AG09309 (cell line): ENCODE measurements at places on chromosomes 6 and 20.
A peak's percentile ranks its signal among the peaks of the same experiment; 100 is the strongest.

GRCh38 chr20:37903317-37904007 is 535 bp downstream of the VSTM2L start:
- no peak for DNase-seq

GRCh38 chr6:89281779-89282246 is 33.3 kb downstream of the GABRR2 start:
- DNase-seq, result no peak

GRCh38 chr6:7377961-7378360 is 11.6 kb downstream of the CAGE1 start:
- no peak for DNase-seq

DNA sequence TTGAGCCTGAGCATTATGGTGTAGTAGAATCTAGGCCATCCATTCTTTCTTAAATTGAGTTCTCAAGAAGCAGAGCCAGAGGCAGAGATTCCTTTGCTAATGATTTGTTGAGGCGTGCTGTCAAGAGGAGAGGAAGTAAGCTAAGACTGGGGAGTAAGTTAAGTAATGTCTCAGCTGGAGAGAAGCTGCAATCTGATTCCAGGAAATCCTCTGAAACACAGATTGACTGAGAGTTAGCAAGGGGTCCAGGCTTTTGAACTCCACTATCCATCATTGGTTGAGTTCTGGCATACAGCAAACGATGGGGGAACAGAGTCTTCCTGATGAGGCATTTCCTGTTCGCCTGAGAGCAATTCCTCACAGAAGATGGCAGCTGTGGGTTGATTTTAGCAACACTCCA is 207.4 kb upstream of the RAB32 start:
- no peak for DNase-seq

- DNase-seq, result no peak
These were observed 10.0 kb downstream of the CITED2 start for GRCh38 chr6:139364302-139364981.

DNA sequence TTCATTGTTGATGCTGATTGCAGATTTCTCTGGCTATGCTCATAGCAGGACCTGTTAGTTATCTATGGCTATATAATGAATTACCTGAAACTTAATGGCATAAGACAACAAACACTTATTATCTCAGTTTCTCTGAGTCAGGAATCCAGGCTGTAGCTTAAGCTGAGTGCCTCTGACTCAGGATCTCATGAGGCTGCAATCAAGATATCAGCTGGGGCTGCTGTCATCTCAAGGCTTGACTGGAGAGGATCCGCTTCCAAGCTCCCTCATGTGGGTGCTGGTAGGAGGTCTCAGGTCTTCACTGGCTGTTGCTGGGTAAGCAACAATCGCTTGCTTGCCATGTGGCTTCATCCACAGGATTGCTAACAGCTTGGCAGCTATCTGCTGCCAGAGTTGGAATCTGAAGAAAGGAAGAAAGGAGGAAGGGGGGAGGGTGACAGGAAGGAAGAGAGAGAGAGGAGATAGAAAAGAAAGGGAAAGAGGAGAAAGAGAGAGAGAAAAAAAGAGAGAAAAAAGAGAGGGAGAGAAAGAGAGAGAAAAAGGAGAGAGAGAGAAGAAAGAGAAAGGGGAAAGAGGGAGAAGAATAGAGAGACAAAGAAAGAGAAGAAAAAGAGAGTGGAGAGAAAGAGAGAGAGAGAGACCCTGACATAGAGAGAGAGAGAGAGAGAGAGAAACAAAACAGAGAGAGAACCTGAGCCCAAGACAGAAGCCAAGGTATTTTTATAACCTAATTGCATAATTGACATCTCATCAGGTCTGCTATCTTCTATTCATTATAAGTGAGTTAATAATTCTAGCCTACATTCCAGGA is 579.0 kb upstream of the BTBD3 start:
- no peak for DNase-seq

DNA sequence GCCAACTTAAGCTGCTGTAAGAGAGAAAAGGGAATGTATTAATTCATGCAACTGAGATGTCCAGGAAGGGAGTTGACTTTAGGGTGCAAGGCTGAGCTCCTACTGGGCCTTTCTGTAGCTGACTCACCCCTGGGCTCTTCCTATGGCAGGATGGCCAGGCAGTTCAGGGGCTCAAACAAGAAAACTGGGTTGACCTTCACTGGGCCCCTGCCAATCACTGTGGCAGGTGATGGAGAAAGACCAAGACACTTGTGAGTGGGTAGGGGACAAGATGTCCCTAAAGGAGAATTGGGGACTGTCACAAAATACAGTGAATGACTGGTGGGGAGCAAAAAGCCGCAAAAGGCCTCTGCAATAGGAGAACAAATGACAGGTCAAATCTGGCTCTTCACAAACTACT is 21.5 kb upstream of the RALGAPA2 start:
- no peak for DNase-seq

DNA sequence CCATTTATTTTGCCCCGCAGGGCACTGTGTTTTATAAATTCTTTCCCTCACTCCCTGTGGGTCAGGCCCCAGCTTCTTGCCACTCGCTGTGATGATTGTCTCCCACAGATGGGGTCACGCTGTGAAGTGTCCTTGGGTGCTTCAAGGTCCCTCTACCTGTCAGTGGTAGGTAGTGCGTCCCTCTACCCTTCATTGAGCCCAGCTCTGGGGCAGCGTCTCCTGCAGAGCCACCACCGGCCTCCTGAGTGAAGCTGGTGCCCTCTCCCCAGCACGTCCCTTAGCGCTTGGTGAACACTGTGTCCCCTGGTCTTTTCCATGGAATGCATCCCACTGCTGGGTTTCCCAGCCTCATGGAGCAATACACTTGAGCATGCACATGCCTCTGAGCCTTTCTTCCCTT is 108.2 kb downstream of the NRN1 start:
- no peak for DNase-seq

DNA sequence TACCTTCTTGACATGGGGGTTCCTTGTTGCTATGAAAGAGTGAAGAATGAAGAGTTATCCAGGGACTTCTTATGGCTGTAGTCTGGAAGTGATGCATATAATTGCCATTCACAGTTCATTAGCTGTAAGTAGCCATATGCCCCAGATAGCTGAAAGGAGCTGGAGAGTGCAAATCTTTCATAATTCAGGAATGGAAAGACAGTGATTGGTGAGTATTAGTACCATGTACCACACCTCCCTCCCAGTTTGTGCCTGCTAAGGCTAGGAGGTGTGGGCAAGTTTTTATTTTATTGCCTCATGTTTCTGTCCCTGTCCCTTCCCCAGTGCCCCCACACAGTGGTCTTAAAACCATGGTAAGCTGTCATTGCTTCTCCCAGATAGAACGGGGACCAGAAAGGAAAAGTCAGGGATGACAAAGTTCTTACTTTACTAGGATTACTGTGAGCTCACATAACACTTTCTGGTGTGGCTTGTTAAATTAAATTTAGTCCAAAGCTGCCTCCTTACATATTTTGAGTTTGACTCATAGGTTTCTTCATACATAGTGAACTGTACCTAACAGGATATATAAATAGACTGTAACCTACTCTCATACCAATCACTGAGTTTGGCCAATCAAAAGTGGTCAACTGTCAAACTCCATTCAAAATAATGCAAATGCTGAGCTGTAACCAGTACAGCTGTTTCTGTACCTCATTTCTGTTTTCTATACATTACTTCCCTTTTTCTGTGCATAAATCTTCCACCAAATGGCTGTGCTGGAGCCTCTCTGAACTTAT is 119.4 kb downstream of the RFPL4B start:
- DNase-seq, result peak; percentile 54

DNA sequence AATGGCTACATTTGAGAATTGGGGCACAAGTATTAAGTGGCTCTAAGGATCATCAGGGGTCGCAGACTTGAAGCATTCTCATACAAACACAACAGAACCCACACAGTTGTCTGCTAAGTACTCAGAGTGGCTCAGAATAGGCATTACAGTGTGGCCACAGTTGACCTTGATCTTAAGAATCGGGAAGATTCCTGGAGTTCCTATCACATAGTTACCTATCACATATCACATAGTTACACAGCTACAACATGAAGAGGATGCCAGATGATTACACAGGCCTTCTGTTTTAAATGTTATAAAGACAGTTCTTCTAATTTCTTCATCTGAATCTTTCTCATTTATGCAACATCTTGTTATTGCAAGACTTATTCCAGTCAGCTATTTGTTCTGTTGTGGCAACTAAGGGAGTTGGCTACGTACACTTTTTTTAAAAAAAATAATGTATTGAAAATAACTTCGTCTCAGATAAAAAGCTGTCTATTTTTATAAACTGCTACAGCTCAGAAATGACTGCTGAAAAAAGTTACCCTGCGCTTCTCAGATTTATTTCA is 129.0 kb downstream of the REV3L start:
- no peak for DNase-seq

GRCh38 chr6:118171852-118172251 is 264.8 kb downstream of the SLC35F1 start:
- DNase-seq, result no peak

- no peak for DNase-seq
These were observed 311.0 kb downstream of the LRFN2 start for GRCh38 chr6:40276141-40276540.

DNA sequence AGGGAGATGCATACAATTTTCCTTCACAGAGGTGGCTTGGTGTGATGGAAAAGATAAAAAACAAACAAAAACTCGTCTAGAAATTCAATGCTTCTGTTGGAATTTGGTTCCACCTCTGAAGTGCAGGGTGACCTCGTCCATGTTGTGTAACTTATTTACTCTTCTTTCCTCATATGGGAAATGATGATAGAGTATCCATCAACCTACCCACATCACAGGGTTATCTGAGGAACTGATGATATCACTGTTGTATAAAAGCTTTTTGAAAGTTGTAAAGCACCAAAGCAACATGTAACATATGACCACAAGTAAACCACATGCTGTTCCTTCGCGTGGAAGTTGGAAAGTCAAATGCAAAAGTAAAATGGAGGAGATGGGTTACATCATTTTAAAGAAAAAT is 212.0 kb upstream of the SGK1 start:
- DNase-seq, result no peak

DNA sequence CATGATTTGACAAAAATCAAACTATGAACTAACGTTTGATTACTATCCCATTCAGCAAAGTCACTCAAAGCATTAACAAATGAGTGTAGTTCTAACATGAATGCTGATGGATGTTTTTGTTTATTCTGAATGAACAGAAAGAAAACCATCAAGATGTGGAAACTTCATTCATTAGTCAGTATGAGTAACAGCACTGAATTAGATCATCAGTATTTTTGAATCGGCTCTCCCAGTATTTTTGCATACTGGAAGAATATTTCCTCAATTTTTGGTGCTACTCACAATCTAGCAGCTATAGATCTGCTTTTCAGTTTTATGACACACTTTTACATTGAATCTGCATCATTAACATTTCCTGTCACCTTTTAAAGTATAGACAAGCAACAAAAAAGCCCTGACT is 63.8 kb upstream of the CD83 start:
- no peak for DNase-seq

DNA sequence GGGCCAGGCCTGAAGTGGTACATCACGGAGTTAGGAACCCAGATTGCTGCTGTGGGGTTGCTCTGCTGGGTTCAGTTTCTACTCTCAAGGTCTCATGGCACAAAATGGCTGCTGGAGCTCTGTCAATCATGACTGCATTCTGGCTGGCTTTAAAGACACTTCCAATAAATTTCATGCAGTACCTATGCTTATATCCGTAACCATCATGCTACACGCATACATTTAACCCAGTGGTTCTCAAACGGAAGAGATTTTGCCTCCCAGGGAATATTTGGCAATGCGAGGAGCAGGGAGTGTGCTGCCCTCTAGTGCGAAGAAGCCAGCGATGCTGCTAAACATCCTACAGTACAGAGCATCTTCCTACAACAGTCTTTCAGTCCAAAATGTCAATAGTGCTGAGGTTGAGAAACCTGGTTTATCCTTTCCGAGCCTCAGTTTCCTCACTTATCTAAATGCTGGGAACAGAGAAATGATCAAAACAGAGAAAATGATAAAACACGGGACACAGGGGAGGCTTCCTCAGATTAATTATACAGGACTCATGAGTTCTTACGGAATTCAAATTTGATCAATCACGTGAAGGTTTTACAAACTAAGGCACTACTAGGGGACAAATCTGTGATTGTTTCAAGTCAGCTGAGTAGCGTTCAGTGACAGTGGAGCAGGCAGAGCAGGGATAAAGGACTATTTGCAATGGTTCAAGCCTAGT is 9.6 kb upstream of the SLC2A10 start:
- no peak for DNase-seq

DNA sequence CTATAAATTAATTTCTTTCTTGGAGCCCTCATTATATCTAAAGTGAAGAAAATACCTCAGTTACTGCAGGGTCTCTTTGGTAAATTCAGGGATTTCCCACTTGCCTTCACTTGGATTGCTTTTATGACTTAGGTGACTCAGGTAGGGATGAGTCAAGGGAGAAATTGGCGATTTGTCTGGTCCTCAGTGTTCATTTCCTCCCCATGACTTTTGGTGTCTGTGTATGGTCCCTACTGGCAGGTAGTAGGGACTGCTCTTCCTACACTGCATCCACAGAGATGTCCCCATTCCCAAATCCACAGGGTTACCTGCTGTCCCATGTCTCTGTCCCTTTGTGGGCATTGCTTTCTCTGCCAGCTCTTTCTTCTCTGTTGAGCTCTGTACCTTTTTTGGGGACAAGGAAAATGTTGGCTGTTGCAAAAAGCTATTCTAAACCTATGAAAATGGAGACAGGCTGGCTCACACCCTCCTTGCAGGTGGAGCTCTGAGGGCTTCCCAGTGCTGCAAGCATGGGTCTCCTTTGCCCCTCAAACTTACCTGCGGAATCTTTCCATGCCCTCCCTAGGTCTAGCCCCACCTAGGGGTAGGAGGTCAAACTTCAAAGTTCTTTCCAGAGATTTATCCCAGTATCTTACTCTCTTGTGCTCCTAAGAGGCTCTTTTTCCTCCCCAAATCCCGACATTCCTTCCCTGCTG is 211.9 kb downstream of the ZNF217 start:
- DNase-seq, result no peak

DNA sequence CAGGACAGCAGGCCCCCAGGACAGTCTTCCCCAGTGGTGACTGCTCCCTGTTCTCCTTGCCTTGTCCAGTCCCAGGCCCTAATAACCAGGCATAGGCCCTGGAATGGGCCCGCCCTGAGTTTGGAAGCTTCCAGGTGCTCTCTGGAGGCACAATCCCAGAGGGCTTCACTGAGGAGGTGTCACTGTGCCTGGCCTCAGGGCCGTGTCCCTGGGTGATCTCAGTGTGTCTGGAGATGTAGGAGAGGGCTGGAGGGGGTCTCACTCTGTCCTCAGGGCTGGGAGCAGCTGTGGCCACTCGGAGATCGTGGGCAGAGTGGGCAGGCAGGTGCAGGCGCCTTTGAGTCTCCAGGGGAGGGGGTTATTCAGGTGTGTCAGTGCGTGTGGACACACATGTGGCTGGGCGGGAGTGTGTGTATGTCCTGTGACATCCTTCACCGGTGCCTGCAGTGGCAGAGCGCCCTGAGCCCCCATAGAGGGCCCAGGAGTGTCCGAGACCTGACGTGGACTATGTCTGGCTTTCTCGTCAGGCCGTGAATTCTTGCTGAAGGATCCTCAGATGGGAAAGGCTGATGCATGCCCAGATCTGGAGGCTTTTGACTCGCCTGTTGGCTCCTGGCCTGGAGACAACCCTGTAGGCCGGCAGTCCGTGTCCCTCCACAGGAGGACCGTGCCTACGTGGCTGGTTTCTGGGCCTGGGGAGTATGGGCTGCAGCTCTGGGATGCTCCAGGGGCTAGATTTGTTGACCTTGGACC is 5.5 kb upstream of the NPBWR2 start:
- DNase-seq, result no peak

- no peak for DNase-seq
These were observed 310.7 kb upstream of the PREP start for GRCh38 chr6:105713474-105714118.

GRCh38 chr20:48260129-48260756 is 475.0 kb upstream of the SULF2 start:
- no peak for DNase-seq
